ENCODE measurements at places on chromosomes 6 and 20. TPM values are rescaled to one million over a fixed set of nuclear protein-coding genes. Genes with fewer than 3 reads are reported as not detected.

The VGLL2 gene
- total RNA-seq: not detected

The ENPP4 gene
- total RNA-seq: 2.4 TPM

The IPCEF1 gene
- under 0.01 TPM for total RNA-seq

The NKX2-2 gene
- not detected for total RNA-seq

The ZNF184 gene
- 8.2 TPM for total RNA-seq

The SAPCD1 gene
- 1.2 TPM for total RNA-seq

The KIAA0408 gene
- total RNA-seq: 1.5 TPM

The SLC17A9 gene
- 16.6 TPM for total RNA-seq

The ANKRD66 gene
- total RNA-seq: not detected

The RAD21L1 gene
- not detected for total RNA-seq

The TNF gene
- not detected for total RNA-seq

The C6orf58 gene
- not detected for total RNA-seq

The EYA2 gene
- total RNA-seq: 1.6 TPM

The PI16 gene
- 0.75 TPM for total RNA-seq

The HLA-DRA gene
- not detected for total RNA-seq

The GTSF1L gene
- total RNA-seq: not detected

The GSTA2 gene
- not detected for total RNA-seq

The TRAPPC3L gene
- not detected for total RNA-seq

The PSMG4 gene
- 36.2 TPM for total RNA-seq

The SLC17A1 gene
- not detected for total RNA-seq

The TOX2 gene
- 1.6 TPM for total RNA-seq

The CDYL gene
- total RNA-seq: 28.2 TPM

The OXT gene
- not detected for total RNA-seq

The GHRH gene
- not detected for total RNA-seq

The EEF1E1 gene
- total RNA-seq: 55.2 TPM

The SLC32A1 gene
- not detected for total RNA-seq

The SLCO4A1 gene
- 2.0 TPM for total RNA-seq

The NINL gene
- 10.7 TPM for total RNA-seq

The KIF25 gene
- total RNA-seq: not detected

The FRMD1 gene
- total RNA-seq: under 0.01 TPM

The SLC22A2 gene
- 0.12 TPM for total RNA-seq

The EFCAB8 gene
- total RNA-seq: not detected

The CGAS gene
- 7.4 TPM for total RNA-seq

The MPIG6B gene
- total RNA-seq: not detected

The BIRC7 gene
- not detected for total RNA-seq
